ENCODE measurements at places on chromosomes 7 and 10.

- no peak for DNase-seq
Measured at GRCh38 chr7:30281791-30282190, 2.6 kb upstream of the ZNRF2 start.

DNA sequence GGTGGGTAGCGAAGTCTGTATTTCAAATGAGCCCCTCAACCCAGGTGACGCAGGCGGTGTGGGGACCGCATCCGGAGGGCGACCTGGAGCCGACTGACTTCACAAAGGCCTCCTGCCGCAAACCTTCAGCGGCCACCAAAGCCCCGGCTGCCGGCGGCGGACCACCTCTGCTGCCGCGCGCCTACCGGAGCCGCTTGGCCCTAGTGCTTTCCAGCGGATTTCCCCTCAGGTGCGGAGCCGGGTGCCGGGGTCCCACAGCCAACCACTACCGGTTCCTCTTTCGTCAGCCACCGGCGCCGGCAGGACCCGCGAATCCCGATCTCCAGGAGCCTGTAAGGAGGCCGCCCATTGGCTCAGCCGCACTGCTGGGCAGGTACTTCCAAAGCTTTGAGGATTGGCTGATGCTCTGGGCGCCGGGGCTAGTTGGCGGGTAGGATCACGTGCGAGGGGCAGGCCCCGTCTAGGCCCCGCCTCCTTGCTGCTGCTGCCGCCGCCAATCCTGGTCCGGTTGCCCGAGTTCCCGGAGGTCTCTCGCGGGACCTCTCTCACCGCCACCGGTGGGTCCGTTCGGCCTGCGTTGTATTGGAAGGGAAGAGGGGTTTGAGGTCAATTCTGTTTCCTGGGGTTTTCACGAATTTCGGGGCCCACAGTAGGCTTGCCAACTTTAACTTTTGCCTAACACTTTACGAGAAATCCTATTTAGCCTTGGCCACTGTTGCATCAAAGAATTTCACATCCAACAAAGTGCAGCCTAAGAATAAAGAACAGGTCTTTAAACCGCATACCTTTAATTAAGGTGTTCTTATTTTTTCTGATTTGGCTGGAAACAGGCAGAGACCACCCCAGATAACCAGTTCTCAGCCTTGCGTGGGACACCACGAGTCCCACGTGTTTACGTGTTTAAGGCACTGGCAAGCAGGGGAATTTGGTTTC is at the start of gene GSTO2:
Gene GSTO2 (plus strand): TSS at position 472 of the 933 bp plus-strand sequence. CDS start 5,732 bp downstream, outside the sequence.
- DNase-seq = peak; percentile 95

DNA sequence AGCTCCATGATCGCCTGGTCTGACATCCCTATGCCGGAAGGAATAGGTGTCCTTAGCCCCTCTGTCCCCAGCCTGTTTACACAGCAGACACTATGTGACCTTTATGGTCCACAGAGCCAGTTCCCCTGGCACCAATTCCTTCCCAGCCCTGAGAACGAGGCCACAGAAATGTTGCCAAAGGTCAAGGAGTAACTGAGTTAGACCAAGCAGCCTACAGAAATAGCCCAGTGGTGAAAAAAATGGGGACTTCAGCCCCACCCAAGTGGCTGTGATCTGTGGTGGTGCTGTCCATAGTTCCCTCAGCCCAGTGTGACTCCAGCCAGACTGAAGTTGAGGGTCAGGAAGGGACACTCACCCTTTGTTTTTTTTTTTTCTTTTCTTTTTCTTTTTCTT is 2.5 kb downstream of the PGAM2 start:
- DNase-seq = no peak

DNA sequence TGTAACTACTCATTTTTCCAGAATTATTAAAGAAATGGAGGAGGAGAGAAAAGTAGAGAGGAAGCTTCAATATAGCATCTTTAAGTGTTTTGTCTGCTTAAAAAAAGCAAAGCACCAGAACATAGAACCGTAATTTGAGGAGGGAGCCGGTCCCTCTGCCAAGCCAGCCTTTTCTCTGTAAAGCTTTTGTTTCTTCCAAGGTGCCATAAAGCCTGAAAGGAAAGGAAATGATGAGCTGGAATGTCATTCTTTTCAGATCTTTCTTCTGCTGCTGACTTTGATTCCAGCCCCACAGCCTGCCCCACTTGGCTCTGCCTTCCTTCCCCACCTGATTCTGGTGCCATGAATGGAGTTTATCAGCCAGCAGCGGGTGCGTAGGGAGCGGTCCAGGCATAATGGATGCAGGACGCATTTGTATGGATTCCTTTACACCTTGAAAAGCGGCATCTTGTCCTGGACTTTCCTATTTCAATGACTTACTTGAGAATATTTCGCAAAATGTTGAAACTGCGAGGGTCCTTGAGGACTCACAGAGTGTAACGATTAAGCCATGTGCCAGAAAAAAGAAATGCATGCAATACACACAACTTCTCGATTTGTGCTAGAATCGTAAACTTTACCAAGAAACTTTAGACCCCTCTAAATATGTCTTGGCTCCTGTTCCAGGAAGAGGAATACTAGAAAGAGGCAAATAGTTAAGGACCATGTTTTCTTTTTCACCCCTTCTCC is 569.5 kb upstream of the MGMT start:
- DNase-seq = no peak

GRCh38 chr10:72274213-72274729 is 547 bp downstream of the DDIT4 start:
- no peak for DNase-seq

- DNase-seq = no peak
Measured at GRCh38 chr7:76352193-76352592, 6.6 kb downstream of the YWHAG start.

- no peak for DNase-seq
Measured at GRCh38 chr7:80463272-80463920, 48.5 kb downstream of the GNAT3 start.

- DNase-seq = no peak
Measured at GRCh38 chr7:75835688-75836285, 22.2 kb upstream of the CCL24 start.

Measured in AG04450 (cell line).